Stimulated activated CD8-positive, alpha-beta memory T cell treated with anti-CD3 and anti-CD28 coated beads, Interleukin-4, amount 100 ng/mL, for 1 hour (primary cell): ENCODE measurements at places on chromosomes 7 and 10.

DNA sequence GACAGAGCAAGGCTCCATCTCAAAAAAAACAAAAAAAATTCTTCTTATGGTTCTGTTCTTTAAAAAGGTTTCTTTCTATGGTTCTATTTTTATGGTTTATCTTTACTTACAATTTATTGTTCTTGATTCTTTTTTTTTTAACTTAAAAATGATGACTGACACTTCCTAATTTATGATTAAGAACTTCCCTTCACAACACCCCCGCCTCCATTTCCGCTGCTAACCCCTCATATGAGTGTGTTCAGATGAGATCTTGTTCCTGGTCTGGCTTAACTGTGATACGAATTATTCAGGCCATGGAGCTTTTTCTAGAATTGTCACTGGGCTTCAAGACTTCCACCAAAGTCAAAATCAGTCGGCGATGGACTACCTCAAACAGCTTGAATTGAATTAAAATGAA lies 33.9 kb downstream of the PTER start:
- peak; percentile 10 for DNase-seq

DNA sequence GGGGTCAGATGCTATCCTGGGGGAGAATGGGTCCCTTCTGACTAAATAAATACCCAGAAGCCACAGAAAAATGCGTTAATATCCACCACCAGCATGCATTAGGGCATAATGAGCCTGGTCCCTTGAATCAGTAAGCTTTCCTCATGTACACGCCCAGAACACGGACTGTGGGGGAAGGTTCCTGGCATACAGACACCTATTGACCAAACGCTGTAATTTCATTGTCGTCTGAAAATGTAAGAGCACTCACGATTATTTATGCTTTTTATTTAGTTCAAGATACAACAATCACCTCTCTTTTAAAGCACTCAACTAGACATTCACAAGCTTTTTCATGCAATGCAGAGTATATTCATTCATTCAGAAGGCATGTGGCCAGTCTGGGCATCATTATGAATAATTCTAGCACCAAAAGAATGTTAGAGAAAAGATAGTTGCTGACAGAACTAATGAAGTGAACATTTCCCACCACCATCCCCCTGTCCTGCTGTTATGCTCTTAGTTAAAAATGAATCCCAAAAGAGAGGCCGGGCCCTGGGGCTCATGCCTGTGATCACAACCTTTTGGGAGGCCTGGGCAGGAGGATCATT lies 101.0 kb downstream of the SVIL start:
- no peak for DNase-seq

- DNase-seq = no peak
These were observed 24.9 kb upstream of the PTPRN2 start for GRCh38 chr7:158612546-158612945.

- no peak for DNase-seq
These were observed 25.5 kb downstream of the SKIDA1 start for GRCh38 chr10:21499701-21500577.

- DNase-seq = no peak
These were observed 138.2 kb downstream of the MAD1L1 start for GRCh38 chr7:2094454-2095045.

DNA sequence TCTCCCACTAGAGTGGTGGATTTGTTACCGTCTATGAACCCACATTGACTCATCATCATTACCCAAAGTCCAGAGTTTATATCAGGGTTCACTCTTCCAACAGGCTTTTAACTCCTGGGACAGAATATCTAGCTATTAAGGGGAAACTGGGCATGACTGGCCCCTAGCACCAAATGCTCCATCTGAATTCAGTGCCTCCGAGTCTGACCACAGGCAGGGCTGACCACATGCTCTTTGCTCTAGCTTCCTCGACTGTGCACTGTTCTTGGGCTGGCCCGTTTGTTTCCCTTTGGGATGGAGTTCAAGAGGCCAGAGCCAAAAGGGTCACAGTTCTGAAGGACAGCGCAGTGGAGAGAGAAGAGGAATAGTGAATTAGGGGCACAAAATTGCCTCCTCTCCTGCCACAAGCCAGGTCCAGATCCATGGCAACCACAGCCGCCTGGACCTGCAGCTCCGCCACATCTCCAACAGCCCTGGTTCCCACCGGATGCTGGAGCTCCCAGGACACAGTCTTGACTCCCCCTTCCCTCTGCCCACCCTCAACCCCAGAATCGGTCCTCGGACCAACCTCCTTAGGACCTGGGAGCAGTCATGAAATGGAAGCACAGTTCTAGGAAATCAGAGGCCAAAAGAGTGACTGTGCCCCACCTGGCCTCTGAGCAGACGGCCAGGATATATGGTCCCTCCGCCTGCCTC lies 16.2 kb downstream of the CAMK2G start:
- DNase-seq = no peak

DNA sequence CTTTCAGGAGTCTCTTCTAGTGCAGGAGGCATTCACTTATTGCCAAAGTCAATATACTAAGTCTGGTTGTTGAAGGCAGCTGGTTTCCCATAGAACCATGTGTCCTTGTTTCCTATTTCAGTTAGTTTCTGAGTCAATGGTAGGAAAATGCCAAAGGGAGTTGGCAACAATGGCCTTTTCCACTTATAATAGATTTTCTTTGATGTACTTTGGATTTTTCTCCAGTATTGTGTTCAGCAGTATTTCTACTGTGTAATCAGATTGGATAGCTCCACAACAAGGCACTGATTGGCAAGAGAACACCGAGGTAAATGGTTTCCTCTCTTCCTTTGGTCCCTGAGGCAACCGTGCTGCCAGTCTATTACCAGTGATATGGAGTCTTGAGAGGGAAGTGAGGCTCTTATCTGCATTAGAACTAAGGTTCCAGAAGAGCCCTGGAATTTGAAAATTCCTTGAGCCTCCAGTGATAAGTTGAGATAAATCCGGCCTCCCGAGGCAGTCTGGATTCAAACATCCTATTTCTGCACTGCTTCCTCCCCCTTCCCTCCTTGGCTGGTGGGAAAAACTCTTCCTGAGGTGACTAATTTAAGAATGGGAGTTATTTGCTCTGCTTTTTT lies 7.9 kb upstream of the SEPTIN7 start:
- DNase-seq = no peak

GRCh38 chr10:79222186-79222585 lies 125.1 kb upstream of the PPIF start:
- no peak for DNase-seq

- DNase-seq = no peak
These were observed 51.7 kb downstream of the GRID1 start for GRCh38 chr10:86314616-86315548.

DNA sequence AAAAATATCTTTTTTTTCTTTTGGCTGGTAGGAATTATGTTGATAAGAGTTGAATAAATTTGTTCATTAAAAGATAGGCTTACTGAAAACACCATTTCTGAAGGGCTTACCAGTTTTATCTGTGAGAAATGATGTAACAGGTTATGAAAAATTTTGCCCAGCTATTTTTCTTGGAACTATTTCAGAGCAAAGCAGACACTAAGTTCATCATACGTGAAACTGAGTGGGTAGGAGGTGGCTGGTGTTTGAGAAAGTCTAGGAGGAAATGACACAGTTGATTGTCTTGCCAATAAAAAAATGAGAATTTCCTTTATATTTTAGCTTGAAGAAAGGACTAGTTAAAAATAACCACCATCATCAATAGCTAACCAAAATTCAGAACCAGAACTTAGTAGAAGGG lies 6.2 kb upstream of the MRC1 start:
- no peak for DNase-seq

GRCh38 chr7:41323806-41324205 lies 379.1 kb downstream of the INHBA start:
- no peak for DNase-seq

- no peak for DNase-seq
These were observed 34.9 kb upstream of the ETV1 start for GRCh38 chr7:14024406-14024805.

GRCh38 chr7:96320442-96320841 lies 1.5 kb downstream of the SLC25A13 start:
- no peak for DNase-seq

DNA sequence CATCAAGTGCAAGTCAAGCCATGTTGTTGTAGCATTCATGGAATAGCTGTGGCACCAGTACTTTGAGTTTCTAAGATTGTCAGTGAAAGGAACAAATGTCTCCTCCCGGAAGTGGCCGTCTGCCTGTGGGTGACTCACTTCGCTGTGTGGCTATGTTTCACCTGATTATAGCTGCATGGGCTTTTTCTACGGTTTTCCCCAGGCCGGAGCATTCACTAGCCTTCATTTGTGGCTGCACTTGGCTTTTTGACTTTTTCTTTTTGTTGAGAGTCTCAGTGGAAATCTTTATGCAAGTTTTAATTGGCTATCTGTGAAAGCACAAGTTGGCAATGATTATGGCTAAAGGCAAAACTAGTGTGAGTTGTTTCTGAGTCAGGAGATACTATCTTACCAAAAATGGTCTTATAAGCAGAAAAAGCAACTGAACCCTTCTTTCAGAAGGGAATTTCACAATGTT lies 35.0 kb downstream of the SRI start:
- DNase-seq = no peak

- DNase-seq = no peak
These were observed 30.0 kb downstream of the ALDH18A1 start for GRCh38 chr10:95626500-95626899.

GRCh38 chr7:42389697-42390096 lies 152.7 kb upstream of the GLI3 start:
- no peak for DNase-seq

- DNase-seq = no peak
These were observed 74.0 kb upstream of the SAMD8 start for GRCh38 chr10:75037171-75038153.

- no peak for DNase-seq
These were observed 19.1 kb downstream of the SEMA3A start for GRCh38 chr7:84175461-84175860.

DNA sequence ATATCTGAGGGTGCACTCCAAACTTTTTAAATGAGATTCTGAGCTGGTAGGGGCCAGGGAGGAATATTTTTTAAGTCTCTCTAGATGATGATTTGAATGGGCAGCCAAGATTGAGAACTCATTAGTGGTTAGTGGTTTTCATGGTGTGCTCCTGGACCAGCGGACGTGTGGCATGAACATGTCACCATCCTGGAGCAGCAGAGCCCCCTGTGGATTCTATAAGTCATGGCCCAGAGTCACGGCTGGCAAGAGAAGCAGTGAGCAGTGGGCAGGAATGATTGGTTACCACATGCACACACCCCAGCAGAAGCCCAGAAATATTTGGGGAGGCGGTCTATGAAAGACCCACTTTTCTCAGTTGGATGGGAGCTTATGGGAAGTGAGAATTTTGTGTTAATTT lies 21.2 kb upstream of the UCN3 start:
- no peak for DNase-seq

GRCh38 chr7:100847360-100847759 lies 5.2 kb upstream of the SLC12A9 start:
- DNase-seq = no peak

- DNase-seq = no peak
These were observed 628 bp downstream of the MPLKIP start for GRCh38 chr7:40133561-40134427.

DNA sequence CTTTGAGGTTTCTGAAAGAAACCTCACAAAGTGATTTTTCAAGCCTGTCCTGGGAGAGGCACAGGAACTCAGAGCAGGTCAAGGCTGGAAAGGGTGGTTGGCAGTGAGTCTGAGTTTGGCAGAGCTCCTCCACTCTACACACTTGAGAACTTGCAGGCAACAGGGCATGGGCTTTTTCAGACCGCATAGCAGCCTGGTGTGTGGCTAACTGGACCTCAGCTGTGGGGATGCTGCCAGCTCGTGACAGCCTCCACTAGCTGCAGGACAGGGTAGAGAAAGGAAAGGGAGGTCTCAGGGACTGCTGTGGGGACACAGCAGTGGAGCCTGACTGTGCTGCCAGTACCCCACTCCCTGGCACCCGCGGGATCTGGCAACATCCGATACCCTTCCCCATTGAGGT lies 2.6 kb downstream of the CDHR1 start:
- DNase-seq = no peak

GRCh38 chr7:37193087-37193774 lies 255.4 kb downstream of the ELMO1 start:
- no peak for DNase-seq

GRCh38 chr7:2799253-2799652 lies 44.9 kb downstream of the GNA12 start:
- DNase-seq = no peak

DNA sequence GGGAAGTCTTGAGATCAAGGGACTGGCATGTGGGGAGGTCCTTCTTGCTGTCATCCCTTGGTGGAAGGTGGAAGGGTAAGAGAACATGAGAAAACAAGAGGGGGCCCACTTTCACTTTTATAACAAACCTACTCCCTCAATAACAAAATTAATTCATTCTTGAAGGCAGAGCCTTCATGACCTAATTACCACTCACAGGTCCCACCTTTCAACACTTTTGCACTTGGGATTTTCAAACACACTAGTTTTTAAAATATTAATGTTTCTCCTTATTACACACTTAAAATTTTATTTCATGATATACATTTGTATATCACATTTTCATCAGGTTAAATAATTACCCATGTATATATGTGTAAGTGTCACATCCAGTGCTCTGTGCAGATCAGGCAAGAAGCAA lies 2.0 kb downstream of the ST7 start:
- no peak for DNase-seq

- DNase-seq = no peak
These were observed 15.5 kb upstream of the ADGRA1 start for GRCh38 chr10:133072196-133072595.

GRCh38 chr7:140870003-140870402 lies 54.7 kb downstream of the BRAF start:
- DNase-seq = no peak

GRCh38 chr7:126656165-126656564 lies 596.6 kb downstream of the GRM8 start:
- DNase-seq = no peak

DNA sequence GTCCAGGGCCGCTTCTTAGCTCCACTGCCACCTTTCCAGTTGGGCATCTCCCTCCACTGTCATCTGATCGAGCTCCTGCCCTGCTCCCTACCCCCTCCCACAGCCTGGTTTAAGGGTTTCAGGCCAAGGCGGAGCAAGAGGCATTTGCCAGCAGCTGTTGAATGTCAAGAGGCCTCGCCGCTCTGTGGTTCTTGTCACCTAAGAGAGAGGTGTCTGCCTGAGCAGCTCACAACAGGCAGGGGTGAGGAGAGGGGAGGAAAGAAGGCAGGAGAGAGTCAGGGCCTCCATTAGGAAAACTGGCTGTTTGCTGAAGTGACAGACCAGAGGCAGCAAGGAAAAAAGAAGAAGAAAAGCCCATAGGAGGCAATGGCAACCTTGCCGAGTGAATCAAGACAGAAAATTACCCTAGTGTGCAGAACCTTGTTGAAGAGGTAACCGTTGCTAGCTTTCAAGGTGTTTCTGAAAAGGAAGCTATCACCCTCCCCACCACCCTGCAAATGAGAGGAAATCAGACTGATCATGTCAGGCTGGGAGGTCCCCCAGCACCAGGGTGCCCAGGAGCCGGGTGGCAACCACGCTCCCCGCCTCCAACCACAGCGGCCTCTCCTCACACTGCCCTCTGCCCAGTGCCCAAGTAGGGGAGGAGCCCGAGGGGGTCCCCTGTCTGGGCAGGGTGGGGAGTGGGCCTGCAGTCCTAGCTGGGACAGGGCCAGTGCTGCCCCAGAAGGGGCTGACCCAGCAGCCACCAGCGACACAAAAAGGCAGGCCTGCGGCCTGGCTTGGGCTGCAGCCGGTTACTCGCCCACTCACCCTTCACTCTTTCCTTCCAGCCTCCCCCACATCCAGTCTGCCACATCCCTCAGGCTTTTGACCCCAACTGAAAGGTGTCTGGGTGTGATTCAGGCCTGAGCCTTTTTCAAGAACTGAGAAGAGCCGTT lies 7.1 kb downstream of the GATA3 start:
- DNase-seq = no peak

GRCh38 chr10:75019370-75019769 lies 92.1 kb upstream of the SAMD8 start:
- DNase-seq = no peak
